Frontal cortex (tissue), 4 donors: ENCODE measurements at places on chromosomes 5 and 9. TPM values are rescaled to one million over a fixed set of nuclear protein-coding genes. Genes with fewer than 3 reads are reported as not detected.
A peak's percentile ranks its signal among the peaks of the same experiment; 100 is the strongest.

DNA sequence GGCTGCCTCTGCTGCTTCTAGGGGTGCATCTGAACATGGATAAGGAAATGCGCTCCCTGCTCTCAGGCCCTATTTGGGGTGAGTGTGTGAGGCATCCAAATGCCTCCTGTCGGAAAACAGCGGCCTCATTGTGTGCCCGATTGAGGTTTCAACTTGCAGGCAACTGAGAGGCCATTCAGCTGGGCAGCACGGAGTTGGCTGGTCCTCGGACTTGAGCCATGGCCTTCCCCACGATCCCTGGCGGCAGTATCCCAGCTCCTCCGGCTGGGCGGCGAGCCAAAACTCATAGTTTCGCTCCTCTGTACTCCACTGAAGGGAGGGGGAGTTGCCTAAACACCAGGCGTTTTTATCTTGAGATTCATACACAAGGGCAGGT, 597.3 kb upstream of the SGCD start:
- DNase-seq: peak; percentile 46

DNA sequence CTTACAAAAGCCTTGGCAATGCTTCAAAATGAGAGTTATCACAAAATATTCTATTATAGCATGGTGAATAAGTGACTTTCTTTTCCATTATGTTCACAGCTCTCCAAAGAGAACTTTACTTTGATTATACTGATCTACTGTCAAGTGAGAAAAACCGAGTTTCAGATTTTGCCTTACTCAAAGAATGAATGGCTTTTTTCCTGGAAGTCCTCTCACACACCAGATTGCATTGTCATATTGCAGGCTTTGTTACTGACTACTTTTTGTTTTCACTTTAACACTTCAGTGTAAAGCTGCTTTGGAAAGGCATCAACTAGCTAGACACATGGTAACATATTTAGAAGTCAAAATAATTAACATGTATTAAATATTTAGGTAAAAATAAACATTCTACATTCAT, 765.2 kb upstream of the NUDT12 start:
- no peak for DNase-seq

- DNase-seq: no peak
These were observed 531.6 kb upstream of the KLF4 start for GRCh38 chr9:108021096-108021710.

- no peak for DNase-seq
These were observed 76.7 kb downstream of the ITGA1 start for GRCh38 chr5:52864371-52864770.

The PCDHGB4 gene
- total RNA-seq: 8.6 TPM
